ENCODE measurements at places on chromosomes 7 and 10.

DNA sequence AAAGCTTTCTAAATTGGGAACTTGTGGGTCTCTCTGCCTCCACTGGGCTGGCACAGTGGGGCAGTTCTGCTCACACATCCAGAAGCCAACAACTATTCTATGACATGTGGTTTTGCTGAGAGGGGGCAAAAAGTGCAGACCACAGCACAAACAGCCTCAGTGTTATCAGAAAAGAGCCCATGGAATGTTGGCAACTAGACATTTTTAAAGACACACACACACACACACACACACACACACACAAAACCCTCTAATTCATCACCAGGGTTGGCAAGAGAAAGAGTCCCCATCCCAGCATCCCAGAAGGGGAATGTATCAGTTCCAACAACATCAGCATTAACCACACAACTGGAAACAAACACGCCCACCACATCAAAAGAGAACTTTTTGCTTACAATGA is 117.1 kb downstream of the FGFR2 start:
- DNase-seq = no peak

GRCh38 chr7:44505595-44505994 is 15.1 kb upstream of the NUDCD3 start:
- DNase-seq = no peak

- no peak for DNase-seq
Measured at GRCh38 chr10:83276971-83277370, 862.3 kb upstream of the GHITM start.

GRCh38 chr7:49892481-49892880 is 119.0 kb downstream of the VWC2 start:
- no peak for DNase-seq

DNA sequence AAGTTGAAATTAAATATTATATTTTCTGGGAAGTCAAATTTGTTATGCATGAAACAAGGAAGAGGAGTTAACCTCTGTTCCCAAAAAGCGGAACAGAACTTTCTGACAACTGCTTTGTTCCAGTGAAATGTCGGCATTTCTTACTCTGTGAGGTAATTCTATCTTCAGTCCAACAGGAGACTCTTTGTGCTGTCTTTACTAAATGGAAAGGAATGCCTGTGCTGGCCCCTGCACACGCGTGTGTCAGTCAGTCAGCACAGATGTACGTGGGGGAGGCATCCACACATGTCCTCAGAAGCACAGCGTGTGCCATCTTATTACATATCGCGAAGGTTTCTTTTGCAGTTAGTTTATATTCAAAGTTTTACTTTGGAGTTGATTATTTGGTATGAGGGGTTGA is 37.5 kb downstream of the NET1 start:
- DNase-seq = no peak

- DNase-seq = no peak
Measured at GRCh38 chr10:132570771-132571649, 33.4 kb downstream of the INPP5A start.

DNA sequence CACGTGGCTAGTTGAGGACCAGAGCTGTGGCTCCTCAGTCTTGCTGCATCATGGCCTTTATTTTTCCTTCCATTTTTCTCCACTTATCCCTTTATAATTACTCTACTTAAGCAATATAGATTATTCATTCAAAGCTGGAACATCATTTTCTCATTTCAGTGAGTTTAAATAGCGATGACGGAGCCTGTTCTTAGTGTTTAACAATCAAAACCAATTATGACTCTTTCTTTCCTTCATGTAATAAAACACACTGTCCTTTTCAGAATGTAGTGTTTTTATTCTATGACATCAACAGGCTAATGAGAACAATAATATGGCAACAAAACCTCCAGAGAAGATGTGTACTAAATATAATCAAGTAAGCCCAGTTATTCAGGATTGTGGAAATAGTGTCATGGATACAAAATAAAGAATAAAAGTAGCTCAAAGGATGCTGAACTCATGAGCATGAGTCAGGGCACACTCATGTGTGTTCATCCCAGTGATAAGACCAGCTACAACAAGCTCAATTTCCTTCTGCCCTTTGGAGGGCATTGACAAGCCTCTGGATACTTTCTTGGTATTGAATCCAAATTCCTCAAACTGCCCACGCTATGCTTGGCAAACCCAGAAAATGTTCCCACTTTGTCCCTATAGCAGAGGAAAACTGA is 188.4 kb downstream of the CYP26A1 start:
- no peak for DNase-seq

DNA sequence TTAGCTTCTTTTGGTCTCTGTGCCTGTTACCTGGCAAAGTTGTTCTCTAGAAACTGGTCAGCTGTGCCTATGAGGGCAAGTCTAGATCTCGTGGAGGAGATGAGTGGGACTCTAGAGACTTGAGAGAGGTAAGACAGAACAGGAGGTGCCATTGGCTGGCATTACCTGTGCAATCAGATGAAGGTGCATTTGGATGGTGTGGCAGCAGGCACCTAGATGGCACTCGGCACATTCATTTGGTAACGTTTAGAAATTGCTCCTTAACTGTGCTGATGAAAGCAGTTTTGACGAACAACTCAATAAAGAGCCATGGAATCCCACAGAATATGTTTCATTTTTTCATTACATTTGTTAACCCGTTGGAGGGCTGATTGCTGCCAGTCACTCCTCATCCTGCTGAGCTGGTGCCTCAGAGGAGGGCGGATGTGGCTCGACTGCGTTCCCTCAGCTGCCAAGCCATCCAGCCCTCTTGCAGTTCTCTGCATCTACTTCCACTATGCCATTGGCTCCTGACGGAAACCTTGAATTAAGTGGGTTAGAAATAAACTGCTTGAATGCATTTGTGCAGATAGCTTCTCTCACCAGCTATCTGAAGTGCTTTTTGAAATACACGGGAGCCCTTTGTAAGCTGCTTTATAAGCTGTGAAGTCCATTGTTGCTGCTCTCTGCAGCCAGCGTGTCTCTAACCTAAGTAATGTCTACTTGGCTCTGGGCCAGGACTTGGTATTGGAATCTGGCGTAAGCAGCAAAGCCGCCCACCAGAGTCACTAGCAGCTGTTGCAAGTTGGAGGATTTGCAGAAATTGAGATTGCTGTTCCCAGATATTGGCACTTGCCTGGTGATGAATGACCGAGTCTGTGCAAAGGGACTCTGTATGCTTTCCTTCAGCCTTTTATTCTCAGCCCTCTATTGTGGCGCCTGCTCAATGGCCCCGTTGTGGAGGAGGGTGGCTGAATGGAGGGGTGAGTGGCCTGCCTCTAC is 87.4 kb downstream of the LRRC4 start:
- DNase-seq = no peak

DNA sequence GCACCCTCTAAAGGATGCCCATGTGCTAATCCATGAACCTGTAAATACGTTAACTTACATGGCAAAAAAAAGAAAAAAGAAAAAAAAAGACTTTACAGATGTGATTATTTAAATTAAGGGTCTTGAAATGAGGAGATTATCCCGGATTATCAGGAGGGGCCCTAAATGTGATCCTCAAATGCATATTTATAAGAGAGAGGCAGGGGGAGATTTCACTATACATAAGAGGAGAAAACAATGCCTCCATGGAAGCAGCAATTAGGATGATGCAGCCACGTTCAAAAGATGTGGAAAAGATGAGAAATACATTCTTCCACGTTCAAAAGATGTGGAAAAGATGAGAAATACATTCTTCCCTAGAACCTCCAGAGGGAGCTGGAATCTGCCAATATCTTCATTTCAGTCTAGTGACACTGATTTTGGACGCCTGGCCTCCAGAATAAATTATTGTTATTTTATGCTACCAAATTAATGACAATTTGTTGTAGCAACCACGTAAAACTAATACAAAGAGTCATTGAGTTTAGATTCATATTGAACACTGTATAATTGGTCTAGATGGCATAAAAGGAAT is 328.4 kb upstream of the GNAI1 start:
- DNase-seq = no peak

GRCh38 chr7:141652691-141653090 is 49.3 kb downstream of the DENND11 start:
- DNase-seq = no peak

DNA sequence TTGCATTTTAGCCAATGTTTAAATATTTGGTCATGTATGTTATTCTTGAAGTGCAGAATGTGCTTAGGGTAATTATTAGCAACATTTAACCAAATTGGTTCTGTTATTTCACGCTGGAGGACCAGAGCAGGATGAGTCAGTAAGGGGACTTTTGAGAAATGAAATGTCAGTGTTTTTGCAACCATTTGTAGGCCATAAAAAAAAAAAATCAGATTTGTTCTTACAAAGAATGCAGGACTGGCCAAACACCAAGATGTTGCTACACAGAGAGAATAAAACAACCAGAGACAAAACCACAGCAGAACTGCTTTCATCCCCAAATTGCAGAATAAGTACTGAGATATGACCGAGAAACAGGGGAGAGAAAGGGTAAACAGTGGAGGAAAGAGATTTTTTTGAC is 62.1 kb downstream of the TPST1 start:
- DNase-seq = no peak

DNA sequence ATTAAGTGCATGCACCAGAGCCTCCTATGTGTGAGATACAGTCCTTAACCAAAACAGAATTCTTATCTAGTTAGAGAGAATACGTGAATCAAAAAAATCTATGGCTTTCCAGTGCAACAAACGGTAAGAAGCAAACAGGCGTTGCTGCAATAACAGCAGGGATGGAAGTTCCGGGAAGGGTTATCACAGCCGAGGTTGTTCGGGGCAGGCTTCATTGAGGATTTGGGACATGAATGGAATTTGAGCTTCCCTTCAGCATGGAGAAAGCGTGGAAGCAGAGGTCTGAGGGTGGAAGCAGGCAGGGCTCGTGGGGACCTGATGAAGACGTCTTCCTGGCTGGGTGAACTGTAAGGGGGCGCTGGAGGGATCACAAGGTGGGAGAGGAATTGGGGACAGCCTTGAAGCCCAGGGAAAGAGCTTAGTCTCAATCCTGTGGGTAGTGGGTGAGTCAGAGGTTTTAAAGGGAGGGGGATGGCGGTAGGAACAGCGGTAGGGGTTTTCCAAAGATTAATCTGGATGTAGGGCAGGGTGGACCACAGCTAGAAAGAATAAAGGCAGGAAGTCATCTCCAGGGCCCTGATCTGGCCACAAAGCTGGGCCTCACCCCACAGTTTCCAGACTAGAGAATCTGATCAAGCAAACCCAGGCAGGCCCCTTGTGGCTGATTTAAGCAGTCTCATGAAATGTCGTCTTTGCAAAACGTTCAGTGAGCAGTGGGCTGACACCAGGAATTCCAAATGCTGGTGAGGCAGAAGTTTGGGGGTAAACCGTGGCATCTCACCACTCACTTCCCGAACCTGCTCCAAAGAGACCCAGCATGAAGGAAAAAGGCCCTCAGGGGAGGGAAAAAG is 65.1 kb downstream of the CALML3 start:
- no peak for DNase-seq

- no peak for DNase-seq
Measured at GRCh38 chr10:111698711-111699110, 484.9 kb downstream of the GPAM start.

GRCh38 chr7:16891338-16891737 is 9.6 kb upstream of the AGR3 start:
- peak; percentile 29 for DNase-seq

DNA sequence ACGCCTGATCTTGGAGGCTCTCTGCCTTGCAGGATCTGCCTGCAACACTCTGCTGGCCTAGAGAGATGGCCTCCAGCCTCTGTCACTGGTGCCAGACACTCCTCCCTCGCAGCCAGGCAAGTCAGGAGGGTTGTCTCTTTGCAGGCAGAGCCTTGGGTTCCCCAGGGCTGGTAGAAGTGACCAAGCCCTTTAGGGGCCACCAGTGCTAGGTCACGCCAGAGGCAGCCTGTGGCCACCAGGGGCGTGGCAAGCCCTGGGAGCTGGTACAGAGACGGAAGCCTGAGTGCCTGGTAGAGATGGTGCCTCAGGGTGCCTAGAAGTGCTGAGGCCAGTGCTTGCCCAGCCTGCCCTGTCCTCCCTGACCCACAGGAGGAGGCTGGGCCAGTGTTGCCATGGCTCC is 9.1 kb downstream of the ADCYAP1R1 start:
- no peak for DNase-seq
